ENCODE measurements at places on chromosomes 13 and 19.

DNA sequence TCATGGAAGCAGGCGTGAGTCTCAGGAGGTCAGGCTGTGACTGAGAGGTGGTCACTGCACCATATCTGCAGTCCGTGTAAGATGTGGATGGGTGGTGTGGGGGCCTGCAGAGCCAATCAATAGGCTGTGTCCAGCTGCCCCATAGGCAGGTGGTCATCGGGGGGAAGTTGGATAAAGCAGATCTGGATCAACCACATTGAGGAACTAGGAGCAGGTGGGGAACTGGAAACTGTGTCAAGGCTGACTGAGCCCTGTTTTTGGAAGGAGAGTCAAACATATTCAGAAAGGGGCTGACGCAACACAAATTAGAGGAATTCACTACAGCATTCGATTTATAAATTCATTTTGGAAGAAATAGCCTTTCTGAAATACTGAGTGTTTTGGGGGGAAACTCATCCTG is 15.0 kb downstream of the CLEC4M start:
- no peak for DNase-seq

GRCh38 chr19:40281381-40282208 is 3.5 kb downstream of the AKT2 start:
- no peak for DNase-seq

DNA sequence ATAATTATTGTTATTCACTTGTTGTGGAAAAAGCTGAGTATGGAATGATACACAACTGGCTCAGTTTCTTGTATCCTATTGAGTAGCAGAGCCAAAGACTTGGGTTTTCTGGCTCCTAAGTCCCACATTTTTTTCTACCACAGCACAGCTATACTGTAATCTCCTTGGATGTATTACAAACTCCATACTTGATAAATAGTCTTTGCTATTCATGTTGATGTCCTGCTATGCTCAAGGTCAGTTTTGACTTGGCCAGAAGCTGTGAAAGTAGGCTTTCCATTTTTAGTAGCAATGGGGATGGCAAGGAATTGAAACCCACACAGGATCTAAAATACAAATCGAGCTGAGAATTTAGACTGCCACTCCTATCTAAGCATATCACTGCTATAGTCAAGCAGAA is 79.1 kb downstream of the B3GLCT start:
- no peak for DNase-seq

DNA sequence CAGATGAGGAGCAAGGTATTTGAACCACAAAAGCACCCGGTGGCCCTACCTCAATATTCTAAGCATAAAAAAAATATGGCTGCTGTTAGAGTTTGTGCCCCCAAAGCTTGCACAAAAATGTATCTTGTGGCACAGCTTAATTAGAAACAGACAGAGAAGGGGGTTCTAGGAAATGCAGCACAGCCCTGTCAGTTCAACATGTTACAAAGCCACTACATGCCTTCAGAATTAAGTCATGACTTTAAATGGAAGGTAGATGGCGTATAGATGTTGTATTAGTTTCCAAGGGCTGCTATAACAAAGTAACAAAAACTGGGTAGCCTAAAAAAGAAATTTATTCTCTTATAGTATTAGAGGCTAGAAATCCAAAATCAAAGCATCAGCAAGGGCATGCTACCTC is 703.8 kb downstream of the DIAPH3 start:
- DNase-seq = no peak

DNA sequence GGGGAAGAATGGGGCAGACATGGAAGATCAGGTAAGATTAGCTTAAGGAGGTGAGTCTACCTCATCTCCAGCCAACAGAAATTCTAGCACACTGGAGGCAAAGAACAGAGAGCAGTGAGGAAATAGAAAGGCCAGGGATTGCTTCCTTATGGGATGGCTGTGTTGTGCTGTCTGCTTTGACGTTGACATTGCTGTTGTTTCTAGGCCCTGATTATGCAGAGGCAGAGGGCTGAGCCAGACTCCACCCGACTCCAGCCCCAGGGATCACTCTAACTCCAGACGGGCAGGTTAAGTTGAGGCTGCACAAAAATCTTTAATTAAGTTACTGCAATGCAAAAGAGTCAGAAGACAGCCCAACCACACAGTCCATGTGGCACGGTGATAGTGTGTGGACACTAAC is 24.1 kb downstream of the CRYL1 start:
- DNase-seq = no peak

GRCh38 chr19:37583340-37583739 is 11.3 kb downstream of the ZNF571 start:
- DNase-seq = no peak

DNA sequence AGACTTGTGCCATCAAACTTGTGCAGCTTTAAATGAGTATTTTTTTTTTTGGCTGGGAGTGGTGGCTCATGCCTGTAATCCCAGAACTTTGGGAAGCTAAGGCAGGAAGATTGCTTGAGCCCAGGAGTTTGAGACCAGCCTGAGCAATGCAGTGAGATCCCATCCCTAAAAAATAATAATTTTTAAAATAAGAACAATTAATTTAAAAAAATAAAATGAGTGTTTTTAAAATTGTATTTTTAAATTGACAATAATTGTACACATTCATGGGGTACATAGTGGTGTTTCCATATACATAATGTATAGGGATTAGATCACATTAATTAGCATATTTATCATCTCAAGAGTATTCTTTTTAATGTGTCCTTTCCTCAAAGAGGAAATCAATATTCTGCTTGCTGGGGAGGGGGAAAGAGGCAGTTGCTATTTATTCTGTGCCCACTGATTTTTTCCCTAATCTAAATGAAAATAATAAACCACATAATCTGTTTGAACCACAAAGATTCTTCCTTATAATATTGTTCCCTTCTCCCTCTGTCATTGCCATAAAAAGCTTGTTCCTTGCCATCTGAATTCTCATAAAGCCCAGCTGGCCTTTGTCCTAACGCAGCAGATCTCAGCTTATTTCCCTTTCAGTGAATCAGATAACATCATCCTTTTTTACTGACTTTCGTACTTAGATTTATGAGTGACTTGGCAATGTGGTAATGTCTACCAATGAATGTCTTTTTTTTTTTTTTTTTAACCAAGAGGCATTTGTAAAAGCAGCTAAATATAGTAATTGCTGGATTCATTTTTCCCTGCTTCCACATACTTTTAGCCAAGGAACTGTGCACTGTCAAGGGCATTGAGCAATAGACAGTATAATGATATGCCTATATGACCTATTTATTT is 81.8 kb upstream of the RUBCNL start:
- no peak for DNase-seq

DNA sequence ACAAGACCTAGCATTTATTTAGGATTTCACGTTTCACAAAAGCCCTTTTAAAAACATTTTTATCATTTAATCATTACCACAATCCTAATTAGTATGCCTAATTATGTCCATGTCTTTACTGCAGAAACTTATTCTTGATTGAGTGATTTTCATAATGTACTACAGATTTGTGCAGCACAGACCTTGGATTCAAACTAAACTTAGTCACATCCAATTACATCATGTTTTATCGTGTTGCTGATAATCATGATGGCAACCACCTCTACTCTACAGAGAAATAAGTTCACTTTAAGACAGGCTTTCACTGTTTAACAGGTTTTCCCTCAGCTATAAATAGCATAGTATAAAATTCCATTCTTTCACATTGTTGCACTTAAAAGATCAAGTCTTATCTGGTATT is 240.9 kb upstream of the RFC3 start:
- DNase-seq = no peak

- DNase-seq = no peak
Observed at GRCh38 chr19:35177377-35178274, 23.1 kb downstream of the FXYD5 start.

- DNase-seq = no peak
Observed at GRCh38 chr13:70613295-70613694, 505.0 kb upstream of the KLHL1 start.

DNA sequence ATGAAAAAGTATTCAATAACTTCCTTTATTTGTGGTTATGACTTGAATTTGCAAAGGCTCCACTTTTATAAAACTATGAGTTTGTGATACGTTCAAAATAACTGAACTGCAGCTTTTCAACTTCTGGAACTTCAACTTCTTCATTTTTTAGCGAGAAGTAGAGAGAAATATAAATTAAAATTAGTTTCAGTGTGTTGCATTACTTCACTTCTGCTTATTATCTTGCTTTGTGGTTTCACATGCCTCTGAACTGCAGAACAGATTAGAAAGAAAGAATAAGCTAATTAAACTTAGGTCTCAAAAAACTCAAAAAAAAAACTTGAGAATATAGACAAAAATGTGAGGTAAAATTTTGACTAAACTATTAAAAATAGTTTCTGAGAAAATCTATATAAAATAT is 1073.4 kb downstream of the PCDH17 start:
- no peak for DNase-seq

GRCh38 chr13:97441368-97441767 is 7.4 kb downstream of the RAP2A start:
- DNase-seq = no peak

DNA sequence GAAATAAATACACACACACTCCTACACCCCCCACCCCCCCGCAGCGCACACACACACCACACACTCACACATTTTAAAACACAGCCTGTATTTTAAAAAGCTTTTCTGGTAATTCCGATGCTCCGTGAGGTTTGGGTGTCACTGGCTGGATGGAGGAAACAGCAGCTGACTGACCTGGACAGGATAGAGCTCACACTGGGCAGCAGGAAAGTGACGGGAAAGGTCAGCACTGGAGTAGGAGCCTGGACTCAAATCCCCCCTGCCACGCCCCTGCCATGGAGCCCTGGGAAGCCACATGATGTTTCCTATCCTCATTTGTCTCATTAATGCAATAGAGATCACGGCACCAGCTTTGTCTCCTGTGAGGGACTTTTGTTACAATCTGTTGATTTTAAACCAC is 49.3 kb upstream of the STARD13 start:
- DNase-seq = no peak

- DNase-seq = no peak
Observed at GRCh38 chr19:29812080-29812880, 489 bp downstream of the CCNE1 start.

GRCh38 chr19:17236811-17237543 is 8.7 kb downstream of the NR2F6 start:
- DNase-seq = no peak
